Activated effector memory CD4-positive, alpha-beta T cell treated with Interleukin-2 at 50 U/mL for 16 hours (primary cell): ENCODE measurements at places on chromosomes 1 and 21.

GRCh38 chr1:203512517-203512847, 18.5 kb downstream of the OPTC start:
- DNase-seq = no peak

DNA sequence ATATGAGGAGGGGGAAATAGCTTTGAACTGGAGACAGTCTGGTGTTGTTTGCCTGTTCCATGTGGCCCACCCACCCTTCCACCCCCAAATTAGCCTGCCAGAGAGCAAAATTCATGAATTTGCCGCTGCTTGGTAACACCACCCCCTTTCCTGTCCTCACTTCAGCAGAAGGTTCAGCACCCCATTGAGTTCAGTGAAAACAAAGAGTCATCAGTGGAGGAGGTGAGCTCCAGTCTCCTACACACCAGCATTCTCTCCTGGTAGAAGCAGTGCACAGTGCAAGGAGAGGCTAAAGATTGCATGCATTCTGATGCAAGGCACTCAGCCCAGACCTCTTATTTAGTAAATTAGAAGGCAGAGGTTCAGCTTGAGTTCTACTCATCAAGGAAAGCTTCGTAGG, 99.7 kb upstream of the DYNLT5 start:
- no peak for DNase-seq

DNA sequence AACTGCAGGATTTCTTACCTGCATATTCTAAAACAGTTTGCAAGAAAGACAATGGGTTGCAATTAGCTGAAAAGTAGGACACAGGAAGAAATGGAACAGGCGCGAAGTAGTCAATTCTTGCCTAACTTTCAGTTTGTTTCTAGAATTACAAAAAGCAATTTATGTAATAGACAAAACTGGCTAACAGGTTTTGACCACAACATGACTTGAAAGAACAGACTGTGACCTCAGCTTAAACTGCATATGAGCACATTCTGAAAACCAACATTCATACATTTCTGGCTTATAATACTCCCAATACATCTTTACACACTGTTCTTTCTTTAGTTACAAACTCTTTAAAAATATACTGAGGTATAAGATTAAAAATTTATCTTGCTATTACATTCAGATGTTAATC, 405.9 kb upstream of the B3GALT2 start:
- no peak for DNase-seq

- no peak for DNase-seq
These were observed 71.5 kb downstream of the SMYD3 start for GRCh38 chr1:246435421-246436041.

DNA sequence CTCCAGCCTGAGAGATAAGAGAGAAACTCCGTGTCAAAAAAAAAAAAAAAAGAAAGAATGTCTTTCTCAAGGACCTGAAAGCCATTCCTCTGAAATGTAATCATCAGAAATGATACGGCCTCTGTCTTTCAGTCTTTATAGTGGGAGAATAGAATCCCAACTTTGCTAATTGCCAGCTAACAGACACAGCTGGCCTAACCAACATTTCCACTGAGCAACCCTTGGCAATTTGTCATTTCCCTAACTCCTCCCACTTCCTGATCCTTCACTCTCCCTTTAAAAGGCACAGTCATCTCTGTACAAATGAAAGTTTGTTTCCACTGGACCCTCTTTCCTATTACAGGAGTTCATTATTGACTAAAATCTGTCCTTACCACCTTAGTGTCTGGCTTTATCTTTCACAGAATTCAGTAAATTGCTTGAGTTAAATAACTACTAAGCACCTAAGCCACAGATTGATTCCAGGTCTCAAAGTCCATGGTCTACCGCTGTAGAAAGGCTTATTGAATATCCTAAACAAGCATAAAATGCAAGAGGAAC, 4.3 kb upstream of the CBR1 start:
- DNase-seq = no peak

DNA sequence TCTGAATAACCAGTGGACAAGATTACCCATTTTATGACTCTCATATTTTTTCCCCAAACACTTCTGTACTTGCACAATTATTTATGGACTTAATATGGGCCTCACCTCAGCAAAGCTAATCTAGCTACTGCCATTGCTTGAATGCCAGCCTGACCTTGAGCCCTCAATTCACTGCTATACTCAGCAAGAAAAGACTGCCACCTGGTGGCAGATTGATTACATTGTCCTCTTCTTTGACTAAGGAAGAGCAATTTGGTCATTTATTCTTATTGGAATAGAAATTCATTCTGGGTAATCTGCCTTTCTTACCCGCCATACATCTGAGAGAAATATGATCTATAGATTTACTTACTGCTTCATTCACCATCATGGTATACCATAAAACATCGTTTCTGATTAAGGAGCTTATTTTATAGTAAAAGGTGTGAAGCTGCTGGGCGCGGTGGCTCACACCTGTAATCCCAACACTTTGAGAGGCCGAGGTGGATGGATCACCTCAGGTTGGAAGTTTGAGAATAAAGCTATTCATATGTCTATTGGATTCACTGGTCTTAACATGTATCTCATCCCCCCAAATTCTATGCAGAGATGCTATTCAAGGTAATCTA, 32.9 kb upstream of the DIPK1A start:
- DNase-seq = no peak

GRCh38 chr1:232296461-232296860, 333.5 kb downstream of the SIPA1L2 start:
- DNase-seq = no peak

- no peak for DNase-seq
These were observed 806 bp downstream of the DDOST start for GRCh38 chr1:20660363-20660762.

DNA sequence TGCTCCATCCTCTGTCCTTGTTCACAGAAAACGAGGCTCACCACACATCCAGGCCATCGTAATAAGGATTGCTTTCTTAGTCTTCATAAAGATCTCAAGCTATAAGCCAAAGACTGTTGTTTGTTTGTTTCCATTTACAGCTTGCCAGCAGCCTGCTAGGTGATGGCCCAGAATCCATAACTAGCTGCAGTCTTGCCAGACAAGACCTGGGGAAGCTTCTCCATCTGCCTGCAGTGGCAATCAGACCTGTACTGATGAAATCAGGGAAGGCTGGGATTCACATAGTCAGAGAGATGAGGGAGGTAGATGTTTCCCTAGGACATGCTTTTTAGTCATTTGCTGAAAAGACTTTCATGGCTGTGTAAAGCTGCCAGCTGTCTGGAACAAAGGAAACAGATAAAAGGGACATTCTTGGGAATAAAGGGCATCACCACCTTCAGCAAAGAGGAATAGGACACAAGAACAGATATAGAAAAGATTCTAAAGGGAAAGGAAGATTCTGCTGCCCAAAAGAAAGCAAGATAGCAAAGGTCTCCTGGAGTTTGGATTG, 51.0 kb downstream of the MT1HL1 start:
- no peak for DNase-seq

DNA sequence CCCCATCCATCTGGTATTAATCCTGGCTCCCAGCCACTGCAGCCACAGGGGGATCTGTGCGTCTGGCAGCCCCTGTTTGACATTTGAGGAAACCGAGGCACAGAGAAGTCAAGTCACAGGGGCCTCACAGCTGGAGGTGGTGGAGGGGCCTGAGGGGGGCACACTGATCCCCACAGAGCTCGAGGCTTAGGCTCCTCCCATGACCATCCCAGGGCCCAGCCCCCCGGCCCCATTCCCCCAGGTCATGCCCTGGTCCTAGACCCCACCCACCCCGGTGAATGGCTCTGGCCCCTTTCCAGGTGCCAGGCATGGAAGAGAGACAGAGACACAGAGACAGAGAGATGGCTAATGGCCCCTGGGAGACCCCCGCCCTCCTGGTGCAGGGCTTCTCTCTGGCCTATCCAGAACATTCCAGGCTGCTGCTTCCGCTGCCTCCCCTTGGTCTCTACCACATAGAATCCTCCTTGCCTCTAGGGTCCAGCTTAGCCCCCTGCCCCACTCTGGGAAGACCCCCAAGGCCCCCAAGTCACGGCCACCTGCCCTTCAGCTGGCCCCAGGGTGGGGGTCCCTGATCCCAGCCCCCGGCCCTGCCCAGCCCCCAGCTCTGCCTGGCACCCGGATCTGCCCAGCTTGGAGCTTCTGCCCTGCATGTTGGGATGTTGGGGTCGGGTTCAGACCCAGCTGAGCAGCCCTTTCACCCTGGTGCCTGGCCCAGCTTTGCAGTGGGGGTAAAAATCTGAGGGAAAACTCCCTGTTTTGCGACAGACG, 29.2 kb upstream of the LRRC3 start:
- DNase-seq = no peak

GRCh38 chr1:43866201-43866600, 67.4 kb upstream of the ARTN start:
- DNase-seq = no peak

GRCh38 chr1:55546553-55546952, 331.4 kb upstream of the USP24 start:
- DNase-seq = no peak
